Cardiac septum (tissue), 1 donor: ENCODE measurements at places on chromosomes 3 and 15. TPM values are rescaled to one million over a fixed set of nuclear protein-coding genes. Genes with fewer than 3 reads are reported as not detected.

IMPG2 gene
- total RNA-seq: 0.38 TPM

TRH gene
- not detected for total RNA-seq

DNA sequence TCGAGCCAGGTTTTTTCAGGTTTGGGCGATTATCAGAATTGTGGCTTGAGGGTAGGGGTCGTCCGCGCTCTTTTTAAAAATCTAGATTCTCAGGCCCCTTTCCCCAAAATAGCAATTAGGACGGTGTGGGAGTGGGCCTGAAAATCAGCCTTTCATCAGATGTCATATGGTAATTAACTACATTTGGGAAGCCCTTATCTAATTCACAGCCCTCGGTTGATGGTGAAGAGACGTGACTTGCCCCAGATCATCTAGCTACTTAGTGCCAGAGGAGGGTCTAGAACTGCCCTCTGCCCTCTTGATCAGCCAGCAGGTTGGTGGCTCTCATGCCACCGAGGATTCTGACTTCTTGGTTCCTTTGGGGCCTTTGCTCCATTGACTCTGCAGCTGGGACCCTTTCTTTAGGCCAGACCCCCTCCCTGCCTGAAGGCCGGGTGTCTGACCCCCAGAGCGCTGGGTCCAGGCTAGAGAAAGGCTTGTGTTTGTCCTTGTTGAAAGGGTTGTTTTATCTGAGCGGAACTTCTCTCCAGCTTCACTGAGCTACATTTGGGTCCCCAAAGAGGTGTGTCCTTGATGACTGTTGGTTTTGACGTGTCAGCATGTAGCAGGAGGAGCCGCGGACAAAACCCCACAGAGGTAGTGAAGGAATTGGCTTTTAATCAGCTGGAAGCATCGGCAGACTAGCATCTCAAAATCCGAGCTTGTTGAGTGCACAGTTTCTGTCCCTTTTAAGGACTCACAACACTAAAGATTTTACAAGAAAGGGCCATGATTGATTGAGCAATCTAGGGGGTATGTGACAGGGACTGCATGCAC, 857 bp downstream of the AEN start:
- DNase-seq: no peak

TBC1D23 gene
- total RNA-seq: 35.1 TPM

AHSG gene
- not detected for total RNA-seq

DNA sequence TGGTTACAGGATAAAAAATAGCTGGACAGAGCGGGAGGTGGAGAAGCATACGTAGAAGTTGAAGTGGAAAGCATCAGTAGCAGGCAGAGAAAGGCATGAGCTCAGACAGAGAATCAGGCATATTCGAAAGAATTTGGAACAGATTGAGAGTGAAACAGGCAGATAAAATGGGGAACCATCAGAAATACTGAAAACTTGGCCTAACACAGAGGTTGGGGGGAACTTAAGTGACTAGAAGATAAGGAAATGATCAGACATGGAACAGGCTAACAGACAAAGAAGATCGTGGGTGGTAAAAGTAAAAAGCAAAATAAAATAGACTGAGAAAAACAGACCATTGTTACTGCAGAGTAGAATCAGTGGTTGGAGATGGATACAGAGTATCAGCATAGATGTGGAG, 32.9 kb downstream of the GTF2E1 start:
- DNase-seq: no peak
